ENCODE measurements at places on chromosomes 7 and 10. TPM values are rescaled to one million over a fixed set of nuclear protein-coding genes. Genes with fewer than 3 reads are reported as not detected.

GRCh38 chr10:29896053-29896452, 163.3 kb downstream of the JCAD start:
- DNase-seq = no peak

- DNase-seq = no peak
Measured at GRCh38 chr7:99102809-99103690, 40.9 kb downstream of the SMURF1 start.

GRCh38 chr7:129146237-129146979, 1.9 kb downstream of the TSPAN33 start:
- DNase-seq = no peak

DNA sequence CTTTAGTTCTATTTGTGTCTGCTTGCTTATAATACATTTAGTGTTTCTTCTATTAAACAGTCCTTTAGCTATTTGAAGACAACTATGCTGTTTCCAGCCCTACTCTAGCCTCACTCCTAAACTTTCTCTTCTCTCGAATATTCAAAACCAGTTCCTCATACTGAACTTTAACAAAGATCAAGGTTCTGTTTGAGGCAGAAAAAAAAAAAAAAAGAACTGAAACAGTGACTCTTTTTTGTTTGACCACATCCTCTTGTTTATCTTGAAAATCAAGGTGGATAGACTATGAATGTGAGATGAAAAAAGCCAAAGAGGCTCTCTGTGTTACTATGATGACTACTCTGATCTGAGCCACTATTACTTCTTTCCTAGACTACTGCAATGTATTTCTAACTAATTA, 154.3 kb downstream of the ZNF365 start:
- DNase-seq = no peak

DNA sequence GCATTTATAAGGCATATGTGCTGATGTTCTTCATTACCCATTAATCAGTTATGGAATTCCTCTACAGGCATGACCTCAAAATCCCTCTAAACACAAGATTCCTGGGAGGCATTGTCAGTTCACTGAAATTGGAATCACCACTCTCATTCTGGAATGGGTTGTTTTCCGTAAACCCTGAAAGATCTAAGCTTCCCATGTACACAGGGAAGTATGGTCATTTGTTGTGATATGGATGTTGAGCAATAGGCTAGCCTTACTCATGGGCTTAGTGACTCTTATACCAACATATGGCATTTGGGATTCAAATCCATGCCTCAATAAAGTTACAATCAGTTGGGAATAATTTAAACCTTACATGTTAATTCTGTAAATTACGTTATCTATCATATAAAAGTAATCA, 258.0 kb downstream of the XPNPEP1 start:
- no peak for DNase-seq

- no peak for DNase-seq
Measured at GRCh38 chr7:53001221-53001620, 34.2 kb upstream of the POM121L12 start.

DNA sequence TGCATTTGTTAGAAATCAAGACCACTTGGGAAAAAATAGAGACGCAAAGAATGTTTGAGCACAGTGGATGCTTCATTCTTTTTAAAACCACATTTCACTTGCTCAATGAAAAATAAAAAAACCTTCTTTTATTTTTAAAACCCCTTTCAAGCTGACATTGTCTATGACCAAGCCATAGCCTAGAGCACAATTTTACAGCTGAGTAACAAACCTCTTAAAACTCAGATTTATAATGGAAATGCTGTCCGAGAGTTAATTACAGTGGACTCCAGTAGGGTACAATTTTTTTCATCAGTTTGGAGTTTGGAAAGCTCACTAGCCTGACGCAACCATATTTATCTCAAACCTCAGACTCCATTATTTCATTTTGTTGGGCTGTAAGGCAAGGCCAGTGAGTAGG, 116.3 kb downstream of the RNLS start:
- no peak for DNase-seq

DNA sequence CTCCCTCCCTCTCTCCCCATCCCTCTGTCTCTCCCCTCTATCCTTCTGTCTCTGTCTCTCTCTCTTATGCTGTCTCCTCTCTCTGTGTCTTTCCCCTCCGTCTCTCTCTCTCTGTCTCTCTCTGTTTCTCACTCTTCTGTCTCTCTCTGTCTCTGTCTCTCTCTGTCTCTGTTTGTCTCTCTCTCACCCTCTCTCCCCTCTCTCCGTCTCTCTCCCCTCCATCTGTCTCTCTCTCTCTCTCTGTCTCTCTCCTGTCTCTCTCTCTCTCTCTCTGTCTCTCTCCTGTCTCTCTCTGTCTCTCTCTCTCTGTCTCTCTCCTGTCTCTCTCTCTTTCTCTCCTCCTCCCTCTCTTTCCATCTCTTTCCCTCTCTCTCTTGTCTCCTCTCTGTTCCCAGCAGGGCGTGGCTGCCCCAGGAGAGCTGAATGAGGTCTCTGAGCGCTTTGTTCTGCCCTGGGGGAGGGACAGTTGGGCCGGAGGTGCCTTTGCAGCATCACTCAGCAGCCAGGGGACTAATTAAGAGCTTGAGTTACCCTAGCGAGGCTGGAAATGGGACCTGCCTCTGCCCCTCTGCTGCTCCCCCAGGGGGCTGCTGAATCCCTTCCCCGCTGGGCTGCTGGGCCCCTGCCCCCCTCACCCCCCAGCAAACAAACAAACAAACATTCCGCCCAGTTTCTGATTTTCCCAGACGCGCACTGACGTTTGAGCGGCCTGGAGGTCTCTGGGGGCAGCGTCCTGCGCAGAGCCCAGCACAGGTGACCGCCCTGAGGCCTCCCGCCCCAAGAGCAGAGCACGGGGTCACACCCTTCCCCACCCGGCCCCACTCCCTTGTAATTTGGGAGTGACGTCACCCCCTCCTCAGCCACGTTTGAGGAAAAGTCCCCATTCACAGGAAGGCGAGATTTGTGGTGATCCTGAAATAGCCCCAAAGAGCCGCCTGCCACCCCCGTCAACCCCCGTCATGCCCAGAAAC, 68.1 kb downstream of the PDGFA start:
- DNase-seq = no peak

- DNase-seq = no peak
Measured at GRCh38 chr7:36748017-36748487, 23.8 kb upstream of the AOAH start.

GRCh38 chr10:127871631-127872010, 21.1 kb downstream of the CLRN3 start:
- DNase-seq = no peak

DNA sequence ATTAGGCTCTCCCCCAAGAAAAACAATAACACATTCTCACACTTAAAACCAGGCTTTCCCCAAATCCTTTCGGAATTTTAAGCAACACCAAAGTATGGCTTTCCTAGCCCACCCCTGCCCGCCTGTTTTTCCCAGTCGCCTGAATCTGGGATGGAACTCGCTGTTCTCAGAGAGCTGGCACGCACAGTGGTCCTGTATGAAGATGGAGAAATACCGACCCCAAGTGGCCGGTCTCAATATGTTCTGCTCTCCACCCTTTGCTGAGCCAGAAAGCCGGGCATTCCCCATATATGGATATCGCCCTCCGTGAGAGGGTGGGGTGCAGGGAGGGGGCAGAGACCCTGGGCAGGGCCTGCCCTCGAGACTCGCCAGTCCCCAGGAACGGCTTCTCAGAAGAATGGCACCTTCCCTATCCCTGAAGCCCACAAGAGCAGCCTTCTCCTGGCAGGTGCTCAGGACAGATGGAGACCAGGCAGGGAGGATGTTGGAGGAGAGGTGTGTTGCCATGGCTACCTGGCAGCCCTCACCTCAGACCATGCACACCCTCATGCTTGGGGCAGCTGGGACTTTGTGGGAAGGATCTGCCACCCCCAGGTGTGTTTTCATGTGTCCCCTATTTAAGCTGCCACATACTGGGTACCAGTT, 3.4 kb downstream of the TACR2 start:
- no peak for DNase-seq

DNA sequence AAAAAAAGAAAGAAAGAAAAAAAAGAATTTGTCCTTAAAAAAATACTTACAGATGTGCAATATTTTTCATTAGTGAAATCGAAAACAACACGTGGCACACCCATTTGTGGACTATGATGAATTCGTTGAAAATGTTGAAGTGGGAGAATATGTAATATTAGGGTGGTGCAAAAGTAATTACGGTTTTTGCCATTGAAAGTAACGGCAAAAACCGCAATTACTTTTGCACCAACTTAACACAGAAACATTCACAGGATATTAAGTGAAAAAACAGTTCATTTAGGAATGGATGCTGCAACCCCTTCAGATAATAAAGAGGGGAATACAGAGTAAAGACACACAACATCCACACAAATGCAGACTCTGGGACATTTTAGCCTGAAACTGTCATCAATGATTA, 96.0 kb downstream of the CALN1 start:
- no peak for DNase-seq

DNA sequence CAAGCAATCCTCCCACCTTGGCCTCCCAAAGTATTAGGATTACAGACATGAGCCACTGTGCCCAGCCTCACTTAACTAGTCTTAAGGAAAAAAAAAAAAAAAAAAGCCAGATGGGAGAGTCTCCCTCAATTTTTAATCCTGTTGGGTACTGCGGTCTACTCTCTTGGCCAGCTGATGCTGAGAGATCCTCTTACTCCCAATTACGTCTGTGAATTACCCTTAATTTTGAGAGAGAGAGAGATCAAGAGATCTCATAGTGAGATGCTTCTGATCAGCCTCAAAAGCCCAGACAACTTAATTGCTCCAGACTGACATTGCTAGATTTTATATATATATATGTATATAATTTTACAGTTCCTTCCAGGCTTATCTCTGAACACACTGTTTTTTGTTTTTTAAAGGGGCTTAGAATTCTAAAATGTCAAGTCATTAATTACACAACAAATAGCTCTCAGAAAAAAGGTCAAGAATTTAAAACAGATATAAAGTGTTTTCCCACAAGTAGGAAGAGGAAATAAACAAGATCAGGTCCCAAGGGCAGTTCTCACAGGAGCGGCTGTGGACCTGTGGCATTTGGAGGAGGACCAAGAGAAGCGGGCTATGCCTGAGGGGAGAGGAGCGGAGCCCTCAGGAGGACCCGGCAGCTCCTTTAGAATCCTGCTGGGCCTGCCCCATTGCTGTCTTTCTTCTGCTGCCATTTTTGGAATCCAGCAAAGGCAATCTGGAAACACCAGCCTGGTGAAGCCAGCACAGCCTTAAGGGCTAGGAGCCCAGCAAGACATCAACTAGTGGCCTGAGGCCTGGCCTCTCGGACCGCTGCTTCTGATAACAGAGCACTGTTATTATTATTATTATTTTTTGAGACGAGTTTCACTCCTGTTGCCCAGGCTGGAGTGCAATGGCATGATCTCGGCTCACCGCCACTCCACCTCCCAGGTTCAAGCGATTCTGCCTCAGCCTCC, 30.1 kb downstream of the DENND2A start:
- no peak for DNase-seq

DNA sequence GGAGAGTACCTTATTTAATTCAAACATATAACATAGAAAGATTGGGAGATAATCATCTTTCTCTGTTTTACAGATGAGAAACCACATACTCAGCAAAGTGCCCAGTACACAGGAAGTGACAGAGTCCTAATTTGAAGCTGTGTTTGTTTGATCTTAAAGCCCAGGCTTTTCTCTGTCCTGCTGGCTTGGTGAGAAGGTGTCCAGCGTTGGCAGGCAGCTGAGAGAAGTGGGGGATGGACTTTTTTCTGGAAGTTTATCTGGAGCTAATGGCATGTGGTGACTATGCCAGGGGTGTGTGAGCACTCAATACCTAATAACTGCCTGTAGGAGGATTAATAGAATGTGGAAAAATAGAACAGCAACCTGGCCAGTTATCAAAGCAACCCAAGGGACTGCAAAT, 60.8 kb downstream of the NPSR1 start:
- DNase-seq = no peak

DNA sequence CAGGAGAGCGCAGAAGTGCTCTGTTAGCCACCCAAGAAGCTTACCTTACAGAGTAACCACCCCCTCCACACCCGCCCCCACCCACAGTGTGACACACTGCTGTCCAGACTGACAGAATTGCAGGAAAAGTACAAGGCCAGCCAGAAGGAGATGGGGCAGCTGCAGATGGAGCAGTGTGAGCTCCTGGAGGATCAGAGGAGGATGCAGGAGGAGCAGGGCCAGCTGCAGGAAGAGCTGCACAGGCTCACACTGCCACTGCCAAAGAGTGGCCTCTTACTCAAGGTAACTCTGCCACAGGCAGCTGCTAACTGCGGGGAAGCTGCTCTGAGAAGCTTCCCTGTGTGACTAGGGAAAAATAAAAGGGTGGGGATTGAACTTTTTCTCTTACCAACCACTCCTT, 17.6 kb downstream of the CCDC136 start:
- no peak for DNase-seq

DNA sequence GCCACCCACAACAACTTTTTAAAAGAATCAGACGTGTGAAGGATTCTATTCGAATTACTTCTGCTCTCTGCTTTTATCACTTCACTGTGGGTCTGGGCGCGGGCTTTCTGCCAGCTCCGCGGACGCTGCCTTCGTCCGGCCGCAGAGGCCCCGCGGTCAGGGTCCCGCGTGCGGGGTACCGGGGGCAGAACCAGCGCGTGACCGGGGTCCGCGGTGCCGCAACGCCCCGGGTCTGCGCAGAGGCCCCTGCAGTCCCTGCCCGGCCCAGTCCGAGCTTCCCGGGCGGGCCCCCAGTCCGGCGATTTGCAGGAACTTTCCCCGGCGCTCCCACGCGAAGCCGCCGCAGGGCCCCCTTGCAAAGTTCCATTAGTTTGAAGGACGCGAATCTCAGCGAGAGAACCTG, 461 bp upstream of the HTRA1 start:
- DNase-seq = no peak

GRCh38 chr10:131739206-131739605, 161.6 kb upstream of the PPP2R2D start:
- DNase-seq = no peak

DNA sequence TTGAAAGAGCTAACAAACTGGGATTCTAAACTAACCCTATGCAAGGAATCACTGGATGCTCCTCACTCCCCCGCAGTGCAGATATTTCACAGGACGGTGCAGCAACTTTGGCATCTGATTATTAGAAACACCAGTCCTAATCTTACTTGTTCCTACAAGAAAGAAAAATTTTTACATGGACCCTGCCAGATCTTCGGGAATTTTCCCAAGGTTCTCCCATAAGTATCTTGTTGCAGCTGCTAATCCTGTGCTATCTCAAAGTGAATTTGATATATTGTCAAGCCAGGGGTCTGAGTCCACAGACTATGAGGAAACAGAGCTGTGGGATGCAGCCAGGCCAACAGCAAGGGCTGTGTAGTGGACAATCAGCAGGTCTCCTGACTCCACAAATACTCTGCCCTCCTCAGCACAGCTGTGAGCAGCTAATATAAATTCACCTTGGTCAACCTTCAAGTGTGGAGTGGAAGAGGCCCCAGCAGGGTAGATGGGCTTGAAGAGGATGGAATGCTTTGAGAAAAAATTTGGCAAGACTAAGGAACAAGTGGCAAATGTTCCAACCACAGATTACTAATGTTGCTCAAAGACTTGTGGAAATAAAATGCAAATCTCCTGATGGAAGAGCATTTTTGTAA, 25.6 kb downstream of the VSTM4 start:
- DNase-seq = no peak

The SLC16A12 gene
- polyA plus RNA-seq = 1.2 TPM

The PDE1C gene
- 3.0 TPM for polyA plus RNA-seq

The NKX1-2 gene
- not detected for polyA plus RNA-seq

The ANKIB1 gene
- polyA plus RNA-seq = 24.7 TPM

The RBAK gene
- 11.1 TPM for polyA plus RNA-seq

The ERVW-1 gene
- 1.4 TPM for polyA plus RNA-seq

The PHF14 gene
- 31.6 TPM for polyA plus RNA-seq

The CALML5 gene
- polyA plus RNA-seq = not detected

Measured in forelimb muscle (tissue), 1 donor.